ENCODE measurements at places on chromosomes 7 and 10. TPM values are rescaled to one million over a fixed set of nuclear protein-coding genes. Genes with fewer than 3 reads are reported as not detected.

The NOC3L gene
- total RNA-seq: 63.7 TPM

The AKR1C8 gene
- not detected for total RNA-seq

The PNLIPRP2 gene
- not detected for total RNA-seq

The GBX1 gene
- total RNA-seq: 0.41 TPM

The RBP3 gene
- not detected for total RNA-seq

The INSYN2A gene
- total RNA-seq: 0.29 TPM

The PAPOLB gene
- not detected for total RNA-seq

The FAS gene
- 17.2 TPM for total RNA-seq

Measured in A172 (cell line).